Activated CD8-positive, alpha-beta memory T cell treated with anti-CD3 and anti-CD28 coated beads for 1 hour (primary cell): ENCODE measurements at places on chromosomes 11 and 22.

DNA sequence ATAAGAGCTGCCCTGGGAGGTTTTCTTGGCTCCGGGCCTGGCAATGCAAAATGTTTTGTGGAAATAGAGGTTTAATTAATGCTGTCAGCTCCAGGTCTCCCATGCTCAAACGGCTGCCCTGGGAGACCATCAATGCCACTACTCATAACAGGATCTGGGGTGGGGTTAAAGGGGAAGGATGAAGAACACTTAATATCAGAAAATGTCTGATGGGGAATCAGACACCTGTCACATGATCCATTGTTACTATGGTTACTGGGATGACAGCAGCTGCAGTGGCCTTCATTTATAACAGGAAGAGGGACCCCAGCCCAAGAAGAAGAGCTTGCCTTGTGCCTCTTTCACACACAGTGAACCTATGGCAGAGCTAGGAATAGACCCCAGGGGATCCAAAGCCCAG is 2.2 kb upstream of the SYT13 start:
- no peak for DNase-seq

DNA sequence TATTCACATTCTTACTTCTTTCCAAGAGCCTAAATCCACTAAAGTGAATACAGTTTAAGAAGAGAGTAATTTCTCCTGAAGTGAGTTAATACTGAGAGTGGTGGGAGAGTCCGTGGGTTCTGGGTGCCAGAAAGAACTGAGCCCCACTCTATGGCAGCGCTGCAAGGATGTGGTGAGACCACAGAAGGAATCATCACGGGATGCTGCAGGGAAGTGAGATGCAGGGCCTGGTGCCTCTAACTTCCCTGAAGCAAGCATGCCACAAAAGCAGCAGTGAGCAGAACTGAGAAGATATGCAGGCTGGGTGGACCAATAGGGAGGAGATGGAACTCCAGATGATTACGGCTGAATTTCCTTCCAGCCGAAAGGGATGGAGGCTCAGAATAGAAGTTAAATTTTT is 5.0 kb upstream of the MMP12 start:
- DNase-seq, result no peak

DNA sequence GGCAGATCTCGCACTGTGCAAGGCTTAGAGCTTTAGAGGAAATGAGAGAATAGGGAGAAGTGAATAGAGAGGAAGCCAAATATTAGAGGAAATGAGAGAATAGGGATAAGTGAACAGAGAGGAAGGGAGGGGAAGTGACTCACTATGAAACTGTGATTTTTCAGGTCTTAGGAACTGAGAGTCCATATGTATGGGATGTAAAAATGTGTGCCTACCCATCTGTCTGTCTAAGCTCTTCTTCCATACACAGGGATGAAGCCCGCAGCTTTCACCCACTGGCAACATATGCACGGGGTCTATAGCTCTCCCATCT is 6.4 kb upstream of the CCDC86 start:
- no peak for DNase-seq

- no peak for DNase-seq
Observed at GRCh38 chr11:17412488-17413180, 24.2 kb upstream of the KCNJ11 start.

DNA sequence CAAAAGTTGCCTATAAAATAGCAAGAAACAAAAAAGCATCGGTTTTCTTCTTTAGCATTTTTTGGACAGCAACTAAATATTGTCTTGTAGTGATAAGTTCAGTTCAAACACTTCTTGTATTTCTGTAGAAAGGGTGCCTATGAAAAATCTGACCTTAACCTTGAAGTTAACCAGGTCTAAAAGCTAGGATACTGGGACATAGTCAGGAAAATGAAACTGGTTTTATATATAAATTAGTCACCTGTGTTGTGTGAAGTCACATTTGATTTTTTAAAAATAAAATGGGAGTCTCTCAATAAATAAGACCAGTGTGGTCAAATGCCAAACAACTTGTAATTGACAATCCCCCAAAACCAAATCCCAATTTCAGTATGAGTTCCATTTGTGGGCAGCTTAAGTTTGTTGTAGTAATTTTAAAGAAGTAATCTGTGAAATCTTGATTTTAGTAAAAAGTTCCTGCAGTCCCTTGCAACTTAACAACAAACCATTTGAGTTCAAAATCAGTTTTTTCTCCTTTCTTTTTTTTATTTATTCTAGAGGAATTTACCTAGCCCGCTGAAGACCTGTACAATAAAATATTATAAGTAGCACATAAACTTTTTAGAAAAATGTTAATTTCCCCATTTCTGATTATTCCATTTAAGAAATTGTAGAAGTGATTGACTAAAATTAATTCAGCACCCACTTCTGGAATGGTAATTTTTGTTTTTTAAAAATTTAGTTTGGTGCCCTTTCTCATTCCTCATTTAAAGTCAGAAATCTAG is 84.5 kb upstream of the PPARA start:
- DNase-seq, result no peak
